ENCODE measurements at places on chromosomes 5 and 9. TPM values are rescaled to one million over a fixed set of nuclear protein-coding genes. Genes with fewer than 3 reads are reported as not detected.
A peak's percentile ranks its signal among the peaks of the same experiment; 100 is the strongest.

GRCh38 chr9:37624073-37624472, 26.7 kb upstream of the FRMPD1 start:
- H3K27me3 ChIP-seq = no peaks in the 10 kb centered on the region
- H3K36me3 ChIP-seq = no peaks in the 10 kb centered on the region
- no peak overlapping the region for H3K27ac ChIP-seq
- no peak for DNase-seq

Gene NUTM2G
- total RNA-seq = not detected

DNA sequence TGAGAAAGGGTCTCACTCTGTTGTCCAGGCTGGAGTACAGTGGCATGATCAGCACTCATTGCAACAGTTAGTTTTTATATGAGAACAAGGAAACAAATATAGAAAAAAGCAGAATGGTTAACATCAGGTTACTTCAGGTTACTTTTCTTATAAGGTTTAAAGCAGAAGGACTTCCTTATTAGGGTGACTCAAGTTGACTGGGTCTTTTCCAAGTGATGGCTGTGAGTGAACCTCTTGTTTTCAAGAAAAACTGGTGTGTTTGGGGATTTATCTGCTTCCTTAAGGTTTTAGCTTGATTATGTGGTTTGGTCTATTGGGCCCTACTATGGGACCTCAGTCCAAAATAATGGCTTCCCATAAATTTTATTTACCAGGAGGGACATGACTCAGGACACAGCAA, 99.2 kb downstream of the ARRDC3 start:
- no peak overlapping the region for H3K4me3 ChIP-seq
- H3K27me3 ChIP-seq = no peaks in the 10 kb centered on the region
- no peak for DNase-seq
- H3K4me1 ChIP-seq = no peaks in the 10 kb centered on the region
- H3K27ac ChIP-seq = no peak overlapping the region
- no peaks in the 10 kb centered on the region for H3K36me3 ChIP-seq

- DNase-seq = no peak
- H3K36me3 ChIP-seq = no peaks in the 10 kb centered on the region
- H3K27ac ChIP-seq = no peak overlapping the region
- no peak overlapping the region for H3K4me3 ChIP-seq
These were observed 122.3 kb upstream of the CDH10 start for GRCh38 chr5:24767086-24767485.

- H3K27ac ChIP-seq = no peak overlapping the region
- no peaks in the 10 kb centered on the region for H3K4me1 ChIP-seq
- no peak overlapping the region for H3K4me3 ChIP-seq
- H3K27me3 ChIP-seq = no peaks in the 10 kb centered on the region
- DNase-seq = no peak
These were observed 23.9 kb downstream of the SLC35A4 start for GRCh38 chr5:140588311-140589070.

DNA sequence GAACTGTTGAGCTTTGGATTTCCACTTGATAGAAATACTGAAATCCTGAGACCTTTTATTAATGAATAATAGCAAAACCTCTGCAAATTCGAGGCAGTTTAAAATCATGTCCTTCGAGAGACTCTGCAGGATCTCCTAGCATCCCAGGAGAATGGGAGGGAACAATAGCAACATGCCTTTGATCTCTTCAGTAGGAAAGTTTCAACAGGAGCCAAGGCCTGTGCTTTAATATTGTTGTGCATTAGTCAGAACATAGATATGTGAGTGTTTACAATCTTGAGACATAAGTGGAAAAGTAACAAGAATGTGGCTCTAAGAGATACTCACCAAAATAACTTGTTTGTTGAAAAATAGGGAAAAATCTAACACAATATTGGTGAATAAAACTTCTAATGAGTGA, 83.3 kb upstream of the LHFPL2 start:
- H3K4me3 ChIP-seq = no peak overlapping the region
- no peak for DNase-seq
- H3K27ac ChIP-seq = no peak overlapping the region

- no peak overlapping the region for H3K4me3 ChIP-seq
- no peak overlapping the region for H3K27ac ChIP-seq
- peaks cover 16% of the 10 kb centered on the region for H3K4me1 ChIP-seq
- H3K27me3 ChIP-seq = no peaks in the 10 kb centered on the region
These were observed 65.5 kb downstream of the EBF1 start for GRCh38 chr5:159034083-159034824.

GRCh38 chr5:60821488-60822284, 22.4 kb downstream of the ELOVL7 start:
- H3K4me1 ChIP-seq = no peaks in the 10 kb centered on the region
- no peaks in the 10 kb centered on the region for H3K27me3 ChIP-seq
- DNase-seq = no peak
- H3K4me3 ChIP-seq = no peak overlapping the region
- H3K36me3 ChIP-seq = no peaks in the 10 kb centered on the region

DNA sequence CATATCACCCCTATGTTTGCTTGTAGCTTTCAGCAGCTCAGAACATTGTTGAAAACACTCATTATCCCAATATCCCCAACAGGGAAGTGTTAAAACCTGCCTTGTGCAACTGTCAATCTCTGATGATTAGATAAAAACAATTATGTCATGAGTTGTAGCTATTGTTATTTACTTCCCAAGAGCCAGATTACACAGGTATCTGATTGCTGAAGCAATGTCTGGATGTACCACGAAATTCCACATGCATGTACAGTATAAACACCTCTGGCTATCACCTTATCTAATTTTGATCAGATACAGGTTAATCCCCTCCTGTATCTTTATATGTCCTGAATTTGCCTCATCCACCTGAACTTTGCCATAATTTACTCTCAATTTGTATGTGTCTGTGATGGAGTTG, 38.7 kb downstream of the TMC1 start:
- DNase-seq = no peak
- H3K36me3 ChIP-seq = no peaks in the 10 kb centered on the region
- H3K27me3 ChIP-seq = no peaks in the 10 kb centered on the region
- H3K4me1 ChIP-seq = no peaks in the 10 kb centered on the region
- no peak overlapping the region for H3K4me3 ChIP-seq
- no peak overlapping the region for H3K27ac ChIP-seq

Gene ZFP2
- total RNA-seq = 1.6 TPM

- DNase-seq = no peak
- no peak overlapping the region for H3K27ac ChIP-seq
- H3K4me1 ChIP-seq = peaks cover 6% of the 10 kb centered on the region
- no peak overlapping the region for H3K4me3 ChIP-seq
- H3K36me3 ChIP-seq = no peaks in the 10 kb centered on the region
These were observed 44.2 kb downstream of the FGF1 start for GRCh38 chr5:142641711-142642110.

Gene SMIM33
- not detected for total RNA-seq

DNA sequence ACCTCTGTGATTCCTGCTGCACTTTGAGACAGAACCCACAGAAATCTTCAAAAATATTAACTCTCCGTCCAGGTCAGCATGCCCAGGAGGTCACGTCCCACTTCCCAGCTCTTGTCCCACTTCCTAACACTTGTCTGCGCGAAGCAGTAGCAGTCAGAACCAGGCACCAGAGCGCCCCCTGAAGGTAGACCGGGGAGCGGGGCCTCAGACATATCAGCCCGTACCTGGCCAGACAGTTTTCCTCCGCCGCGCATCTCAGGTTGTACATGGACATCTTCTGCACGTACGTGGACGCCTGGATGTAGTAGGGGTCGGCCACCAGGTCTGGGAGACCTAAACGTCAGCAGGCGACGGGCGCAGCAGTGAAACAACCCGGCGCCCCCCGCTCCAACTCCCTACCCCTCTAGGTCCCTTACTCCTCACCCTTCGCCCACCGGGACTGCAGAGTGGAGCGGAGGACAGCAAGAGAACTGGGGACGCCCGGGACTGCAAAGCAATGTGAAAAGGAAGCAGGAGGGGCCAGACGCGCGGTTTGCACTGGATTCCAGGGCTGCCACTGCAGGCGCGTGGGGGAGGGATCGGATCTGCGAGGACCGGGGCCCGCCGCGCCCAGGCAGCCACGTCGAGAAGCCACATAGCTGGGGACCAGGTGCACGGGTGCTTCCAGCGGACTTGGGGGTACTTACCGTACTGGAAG, 1.2 kb downstream of the LOX start:
- peak overlapping the region; percentile 78 for H3K4me3 ChIP-seq
- H3K36me3 ChIP-seq = no peaks in the 10 kb centered on the region
- H3K27me3 ChIP-seq = no peaks in the 10 kb centered on the region
- DNase-seq = peak; percentile 94
- H3K4me1 ChIP-seq = peaks cover 3% of the 10 kb centered on the region

GRCh38 chr9:117796681-117797080, 92.5 kb downstream of the TLR4 start:
- H3K27me3 ChIP-seq = no peaks in the 10 kb centered on the region
- DNase-seq = no peak
- H3K27ac ChIP-seq = no peak overlapping the region

GRCh38 chr5:178531786-178532185, 58.4 kb downstream of the COL23A1 start:
- no peak overlapping the region for H3K4me3 ChIP-seq
- H3K27me3 ChIP-seq = no peaks in the 10 kb centered on the region
- peak; percentile 24 for DNase-seq
- H3K4me1 ChIP-seq = no peaks in the 10 kb centered on the region
- no peak overlapping the region for H3K27ac ChIP-seq

- H3K27me3 ChIP-seq = no peaks in the 10 kb centered on the region
- H3K4me1 ChIP-seq = peaks cover 30% of the 10 kb centered on the region
- no peaks in the 10 kb centered on the region for H3K36me3 ChIP-seq
- H3K4me3 ChIP-seq = no peak overlapping the region
- H3K27ac ChIP-seq = peak overlapping the region; percentile 20
- DNase-seq = no peak
These were observed 26.6 kb downstream of the PALM2AKAP2 start for GRCh38 chr9:109806506-109807115.

DNA sequence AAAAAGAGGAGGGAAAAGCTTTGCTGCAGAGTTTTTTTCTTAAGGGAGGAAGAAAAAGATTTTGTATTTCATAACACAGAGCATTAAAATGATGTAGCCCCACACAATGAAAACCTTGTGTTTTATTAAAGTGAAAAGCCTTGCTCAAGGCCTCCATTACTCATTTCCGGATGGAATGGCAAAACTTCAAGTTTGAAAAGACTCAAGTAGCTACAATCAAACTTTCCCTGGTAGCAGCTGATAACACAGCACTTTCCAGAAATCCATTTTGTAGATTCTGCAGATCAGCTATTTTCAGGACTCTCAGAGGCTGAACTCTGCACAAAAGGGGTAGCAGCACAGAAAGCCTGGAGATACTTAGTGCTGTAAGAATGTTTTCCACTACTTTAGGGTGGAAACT, 374.8 kb downstream of the NFIB start:
- no peak for DNase-seq
- H3K36me3 ChIP-seq = no peaks in the 10 kb centered on the region
- H3K27me3 ChIP-seq = no peaks in the 10 kb centered on the region
- H3K27ac ChIP-seq = no peak overlapping the region
- peaks cover 2% of the 10 kb centered on the region for H3K4me1 ChIP-seq

DNA sequence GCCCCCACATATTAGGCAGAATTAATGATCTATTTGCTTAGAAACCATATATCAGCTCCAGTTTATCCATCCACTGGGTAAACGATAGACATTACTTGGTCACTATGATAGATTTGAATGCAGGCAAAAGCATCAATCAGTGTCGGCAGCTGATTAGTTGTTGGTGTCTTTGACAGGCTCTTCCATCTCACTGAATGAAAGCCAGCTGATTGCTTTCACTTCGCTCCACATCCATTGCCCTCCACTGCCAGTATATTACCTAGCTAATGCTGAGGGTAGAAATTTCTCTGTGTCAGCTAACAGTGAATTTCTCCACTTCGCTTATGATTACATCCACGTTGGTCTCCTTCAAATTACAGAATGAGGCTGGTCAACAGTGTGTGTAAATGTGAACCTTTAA, 821.3 kb upstream of the TYRP1 start:
- no peak overlapping the region for H3K4me3 ChIP-seq
- no peak for DNase-seq
- H3K27me3 ChIP-seq = no peaks in the 10 kb centered on the region
- H3K4me1 ChIP-seq = no peaks in the 10 kb centered on the region
- H3K27ac ChIP-seq = no peak overlapping the region
- H3K36me3 ChIP-seq = no peaks in the 10 kb centered on the region

Gene C6
- 1.7 TPM for total RNA-seq

DNA sequence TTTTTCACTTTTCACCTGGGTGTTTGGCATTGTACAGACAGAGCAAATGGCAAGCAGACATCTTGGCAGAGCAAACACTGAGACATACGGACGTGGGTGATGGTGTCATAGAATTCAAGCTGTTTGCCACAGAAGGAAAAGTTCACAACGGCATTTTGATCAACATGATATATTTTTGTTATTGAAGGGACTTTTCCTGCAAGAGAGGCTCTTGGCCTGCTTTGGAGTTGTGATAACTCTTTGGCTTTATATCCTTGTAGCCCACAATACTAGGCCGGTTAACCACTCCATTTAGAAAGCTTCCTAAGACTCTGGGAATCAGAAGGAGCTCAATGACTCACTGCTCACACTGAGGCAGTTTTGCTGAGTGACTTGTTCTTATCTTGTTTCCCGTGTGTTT, 1038.3 kb downstream of the TLE1 start:
- peaks cover 11% of the 10 kb centered on the region for H3K4me1 ChIP-seq
- no peaks in the 10 kb centered on the region for H3K36me3 ChIP-seq
- no peak overlapping the region for H3K4me3 ChIP-seq
- H3K27me3 ChIP-seq = no peaks in the 10 kb centered on the region

DNA sequence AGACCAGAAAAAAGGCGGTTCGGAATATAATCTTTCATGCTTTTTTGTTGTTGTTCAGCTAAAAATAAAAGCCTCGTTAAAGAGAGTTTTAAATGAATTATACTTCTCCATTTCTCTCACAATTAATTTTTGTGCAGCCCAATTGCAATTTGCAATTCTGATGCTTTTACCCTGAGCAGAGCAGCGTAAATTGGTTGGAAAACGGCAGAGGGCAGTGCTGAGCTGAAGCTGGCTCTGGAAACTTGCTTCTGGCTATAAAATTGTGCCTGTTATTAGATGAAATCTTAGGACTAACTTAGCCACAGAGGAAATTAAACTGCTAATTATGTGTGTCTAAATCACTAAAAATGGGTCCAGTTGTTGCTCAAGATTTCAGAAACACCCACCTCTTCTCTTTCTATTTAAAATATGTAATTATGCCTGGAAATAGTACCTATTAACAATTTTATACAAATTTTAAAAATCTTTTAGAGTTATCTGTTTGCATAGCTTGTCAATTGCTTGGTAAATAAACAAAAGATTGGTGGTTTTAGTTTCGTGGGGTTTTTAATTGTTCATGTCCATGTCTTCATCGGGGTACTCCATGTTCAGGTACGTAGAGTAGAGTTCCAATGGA, 441.8 kb upstream of the TLE4 start:
- no peaks in the 10 kb centered on the region for H3K36me3 ChIP-seq
- H3K4me1 ChIP-seq = no peaks in the 10 kb centered on the region
- no peaks in the 10 kb centered on the region for H3K27me3 ChIP-seq
- H3K4me3 ChIP-seq = no peak overlapping the region

Gene PCDHB8
- total RNA-seq = 4.3 TPM

- no peak overlapping the region for H3K4me3 ChIP-seq
- DNase-seq = no peak
- no peaks in the 10 kb centered on the region for H3K4me1 ChIP-seq
- no peaks in the 10 kb centered on the region for H3K27me3 ChIP-seq
These were observed 629.5 kb downstream of the PDE4D start for GRCh38 chr5:59264013-59264412.

GRCh38 chr9:2676466-2676865, 40.8 kb upstream of the KCNV2 start:
- no peaks in the 10 kb centered on the region for H3K36me3 ChIP-seq
- H3K4me3 ChIP-seq = no peak overlapping the region
- no peaks in the 10 kb centered on the region for H3K27me3 ChIP-seq
- DNase-seq = no peak
- H3K27ac ChIP-seq = no peak overlapping the region
